ENCODE measurements at places on chromosomes 2 and 18.

- H3K4me1 ChIP-seq, result peaks cover 25% of the 10 kb centered on the region
- H3K27ac ChIP-seq, result no peak overlapping the region
- H3K36me3 ChIP-seq, result no peaks in the 10 kb centered on the region
- H3K4me3 ChIP-seq, result no peak overlapping the region
- DNase-seq, result no peak
Measured at GRCh38 chr2:207847807-207848544, 78.3 kb upstream of the FZD5 start.

GRCh38 chr2:51710222-51710621 lies 678.3 kb upstream of the NRXN1 start:
- no peak overlapping the region for H3K27ac ChIP-seq
- peaks cover 10% of the 10 kb centered on the region for H3K4me1 ChIP-seq
- peaks cover 11% of the 10 kb centered on the region for H3K36me3 ChIP-seq
- no peak overlapping the region for H3K4me3 ChIP-seq
- peak; percentile 57 for DNase-seq

DNA sequence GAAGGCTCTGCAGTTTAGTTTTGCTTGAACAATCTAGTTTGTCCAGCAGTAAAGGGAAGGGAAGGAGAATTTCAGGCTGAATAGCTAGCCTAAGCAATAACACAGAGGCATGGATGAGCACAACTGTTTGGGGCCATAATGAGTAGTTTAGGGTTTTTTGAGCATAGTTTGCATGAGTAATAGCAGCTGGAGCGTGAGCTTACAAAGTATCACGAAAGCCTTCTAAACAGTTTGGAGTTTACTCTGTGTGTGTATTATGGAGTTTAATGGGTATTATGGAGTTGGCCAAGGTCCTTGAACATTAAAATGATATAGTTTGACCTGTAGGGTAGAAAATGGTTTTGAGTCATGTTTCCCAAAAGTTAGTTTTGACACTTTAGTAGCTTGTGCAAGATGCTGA lies 782.3 kb downstream of the ERBB4 start:
- no peaks in the 10 kb centered on the region for H3K27me3 ChIP-seq
- H3K4me3 ChIP-seq, result no peak overlapping the region
- H3K4me1 ChIP-seq, result no peaks in the 10 kb centered on the region
- no peak for DNase-seq

DNA sequence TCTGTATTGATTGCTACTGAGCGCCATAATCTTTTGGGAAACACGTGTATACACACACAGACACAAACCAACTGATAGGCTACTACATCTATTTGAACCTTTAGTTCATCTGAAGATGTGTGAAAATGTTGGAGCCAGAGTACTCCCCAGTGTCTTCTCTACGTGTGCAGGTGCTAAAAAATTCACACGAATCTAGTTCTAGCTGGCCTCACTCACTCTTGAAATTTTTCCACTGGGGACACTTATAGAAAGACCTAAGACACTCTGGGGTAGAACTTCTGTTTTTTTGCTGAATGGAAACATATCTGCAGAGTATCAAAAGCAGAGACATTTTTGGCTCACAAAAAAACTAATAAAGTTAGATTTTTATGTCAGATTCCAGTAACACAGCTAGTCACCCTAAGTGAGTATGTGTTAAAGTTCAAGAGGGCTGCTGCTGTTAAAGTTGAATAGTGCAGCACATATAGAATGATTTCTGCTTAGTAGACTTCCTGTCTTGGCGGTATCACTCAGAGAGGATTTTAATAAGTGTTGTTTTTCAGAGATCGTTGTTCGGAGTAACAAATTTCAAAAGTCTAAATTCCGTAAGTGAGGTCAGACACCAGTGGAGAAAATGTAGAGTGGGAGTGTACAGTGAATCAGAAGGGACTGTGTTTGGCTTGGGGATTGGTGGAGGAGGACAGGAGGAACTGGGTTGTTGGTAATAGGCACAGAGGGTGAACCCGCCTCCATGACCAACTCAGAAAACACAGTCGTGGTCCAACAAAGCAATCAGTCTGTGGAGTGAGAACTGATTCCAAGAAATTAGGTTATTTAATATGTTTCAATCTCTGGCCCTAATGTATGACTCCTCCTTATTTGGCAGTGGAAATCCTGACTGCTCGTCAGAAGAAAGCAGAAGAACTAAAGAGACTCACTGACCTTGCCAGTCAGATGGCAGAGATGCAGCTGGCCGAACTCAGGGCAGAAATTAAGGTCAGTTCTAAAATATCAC lies 43.1 kb downstream of the KCTD18 start:
- peak overlapping the region; percentile 78 for H3K27ac ChIP-seq
- no peaks in the 10 kb centered on the region for H3K27me3 ChIP-seq
- peaks cover 87% of the 10 kb centered on the region for H3K36me3 ChIP-seq

DNA sequence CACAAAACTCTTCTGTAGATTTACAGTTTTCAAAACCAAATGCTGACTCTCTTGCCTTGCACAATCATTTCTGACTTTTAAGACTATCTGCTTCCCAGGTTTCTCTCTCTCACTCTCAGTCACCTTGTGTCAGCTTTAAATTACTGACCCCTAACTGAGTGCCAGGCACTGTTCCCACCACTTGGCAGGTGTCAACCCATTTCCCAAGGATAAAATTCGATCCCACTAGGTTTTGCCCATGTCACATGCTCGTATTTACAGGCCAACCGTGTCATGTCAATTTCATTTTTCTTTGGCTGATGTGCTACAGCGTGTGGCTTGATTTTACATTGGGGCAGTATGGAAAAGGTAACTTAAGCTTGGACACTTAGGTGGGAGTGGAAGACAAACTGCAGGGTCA lies 26.1 kb upstream of the LMAN1 start:
- peaks cover 98% of the 10 kb centered on the region for H3K27me3 ChIP-seq
- H3K4me3 ChIP-seq, result no peak overlapping the region
- no peak for DNase-seq
- peaks cover 38% of the 10 kb centered on the region for H3K4me1 ChIP-seq
- H3K36me3 ChIP-seq, result no peaks in the 10 kb centered on the region
- H3K27ac ChIP-seq, result no peak overlapping the region

GRCh38 chr2:120246546-120247300 lies 5.9 kb upstream of the RALB start:
- H3K36me3 ChIP-seq, result no peaks in the 10 kb centered on the region
- H3K27me3 ChIP-seq, result peaks cover 42% of the 10 kb centered on the region
- H3K27ac ChIP-seq, result no peak overlapping the region
- no peak for DNase-seq
- peaks cover 36% of the 10 kb centered on the region for H3K4me1 ChIP-seq
- H3K4me3 ChIP-seq, result no peak overlapping the region

DNA sequence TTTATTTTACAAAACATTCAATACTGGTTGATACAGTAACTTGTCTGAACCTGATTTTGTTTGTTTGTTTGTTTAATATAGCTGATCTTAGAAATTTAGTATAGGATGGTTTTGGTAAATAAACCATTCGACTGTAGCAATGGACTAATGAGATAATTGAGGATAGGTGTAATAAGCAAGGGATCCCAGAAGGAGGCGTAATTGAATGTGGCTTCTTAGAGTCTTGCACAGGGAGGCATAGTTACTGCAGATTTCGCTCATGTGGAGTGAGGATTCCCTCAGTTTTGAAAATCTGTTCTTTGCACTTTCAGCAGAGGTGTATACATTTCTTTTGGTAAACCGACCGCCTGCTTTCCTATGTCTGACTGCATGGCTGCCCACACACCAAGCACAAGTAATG lies 709.6 kb downstream of the SOCS6 start:
- H3K27ac ChIP-seq, result no peak overlapping the region
- H3K27me3 ChIP-seq, result peaks cover 15% of the 10 kb centered on the region
- no peaks in the 10 kb centered on the region for H3K4me1 ChIP-seq

DNA sequence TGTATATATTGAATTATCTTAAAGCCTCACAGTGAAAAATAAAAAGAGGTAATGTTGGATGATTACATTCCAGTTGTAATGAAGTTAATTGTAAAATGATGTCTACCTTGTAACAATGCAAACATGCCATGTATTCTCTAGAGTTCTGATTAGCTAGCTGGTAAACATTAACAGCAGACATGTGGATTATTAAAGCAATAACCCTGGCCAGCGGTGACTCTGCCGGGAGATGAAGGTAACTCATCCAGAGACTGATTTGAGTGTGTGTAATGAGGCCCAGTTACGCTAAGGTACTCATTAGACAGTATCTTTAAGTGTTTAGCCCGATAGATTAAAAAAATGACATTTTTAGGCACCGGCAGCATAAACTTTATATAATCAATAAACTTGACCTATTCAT lies 79.6 kb upstream of the REV1 start:
- H3K4me1 ChIP-seq, result peaks cover 29% of the 10 kb centered on the region
- H3K27ac ChIP-seq, result no peak overlapping the region
- H3K4me3 ChIP-seq, result no peak overlapping the region

DNA sequence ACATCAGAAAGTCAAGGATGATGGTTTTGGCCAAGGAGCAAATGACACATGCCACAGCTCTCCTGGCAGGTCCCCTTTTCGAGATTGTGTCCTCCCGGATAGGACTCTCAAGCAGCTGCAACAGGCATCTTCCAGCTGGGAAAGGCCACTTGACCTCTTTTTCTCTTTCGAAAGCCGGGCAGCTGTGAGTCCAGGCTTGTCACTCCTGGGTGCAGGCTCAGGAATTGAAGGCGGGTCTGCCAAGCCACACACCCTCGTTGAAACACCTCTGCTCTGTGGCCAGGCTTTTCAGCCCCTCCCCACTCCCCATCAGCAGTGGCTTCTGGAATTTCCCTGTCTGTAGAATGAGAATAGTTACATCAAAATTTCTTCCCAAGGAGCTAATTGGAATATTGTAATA lies 98.0 kb downstream of the CCDC138 start:
- H3K27ac ChIP-seq, result no peak overlapping the region
- no peaks in the 10 kb centered on the region for H3K27me3 ChIP-seq
- DNase-seq, result no peak
- peaks cover 37% of the 10 kb centered on the region for H3K36me3 ChIP-seq

DNA sequence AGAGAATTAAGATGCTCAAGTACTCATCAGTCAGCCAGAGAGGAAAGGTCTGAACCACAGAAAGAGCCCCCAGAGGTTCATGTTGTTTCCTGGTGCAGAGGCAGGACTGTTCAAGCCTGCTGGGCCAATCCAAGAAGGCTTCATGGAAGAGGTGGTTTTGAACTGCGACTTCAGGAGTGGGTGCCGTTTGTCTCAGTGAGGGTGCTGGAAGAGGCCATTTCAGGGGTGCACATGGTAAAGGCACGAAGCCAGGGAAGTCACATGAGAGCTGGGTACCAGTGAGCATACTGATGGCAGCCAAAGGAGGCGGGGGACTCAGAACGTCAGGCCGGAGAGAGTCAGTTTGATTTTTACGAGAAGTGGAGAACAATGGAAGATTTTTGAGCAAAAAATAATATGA lies 55.5 kb downstream of the EMILIN2 start:
- H3K4me3 ChIP-seq, result no peak overlapping the region
- no peak overlapping the region for H3K27ac ChIP-seq
- H3K36me3 ChIP-seq, result no peaks in the 10 kb centered on the region
- peaks cover 7% of the 10 kb centered on the region for H3K27me3 ChIP-seq

DNA sequence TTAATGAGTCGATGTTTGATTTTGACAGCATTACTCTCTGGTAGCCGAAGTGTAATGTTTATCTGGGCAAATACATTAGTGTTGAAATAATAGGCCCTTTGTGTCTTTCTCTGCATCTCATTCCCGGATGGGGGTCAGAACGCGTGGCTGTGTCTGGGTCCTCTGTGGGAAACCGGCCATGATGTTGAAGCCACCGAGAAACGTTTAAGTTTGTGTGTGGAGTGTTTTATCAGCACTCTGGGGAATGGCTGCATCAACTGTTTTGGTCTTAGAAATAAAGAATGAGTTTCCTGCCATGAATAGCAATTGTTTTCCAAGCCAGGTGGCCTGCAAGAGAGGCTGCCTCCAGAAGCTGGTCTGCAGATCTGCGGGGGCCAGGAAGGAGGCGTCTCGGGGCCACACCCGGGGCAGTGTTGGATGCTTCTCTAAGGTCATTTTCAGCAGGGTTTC lies 69.7 kb downstream of the RNF144A start:
- H3K4me1 ChIP-seq, result peaks cover 35% of the 10 kb centered on the region
- no peak overlapping the region for H3K27ac ChIP-seq
- peaks cover 9% of the 10 kb centered on the region for H3K36me3 ChIP-seq

DNA sequence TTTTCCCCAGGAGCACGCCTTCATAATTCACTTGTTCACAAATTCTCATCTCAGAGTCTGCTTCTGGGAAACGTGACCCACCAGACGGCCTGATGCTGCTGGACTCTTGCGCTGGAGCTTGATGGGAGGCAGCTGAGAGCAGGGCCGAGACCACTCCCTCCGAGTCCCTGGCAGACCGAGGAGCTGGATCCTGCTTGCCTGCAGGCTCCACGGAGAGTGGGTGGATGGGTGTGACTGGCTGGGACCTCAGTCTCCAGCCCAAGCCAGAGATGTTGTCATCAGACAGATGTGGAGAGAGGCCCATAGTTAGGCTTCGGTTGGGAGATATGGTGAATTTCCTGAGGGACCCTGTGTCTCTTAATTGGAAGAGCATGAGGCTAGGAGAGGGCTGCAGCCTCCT lies 76.4 kb downstream of the TSN start:
- H3K27ac ChIP-seq, result peak overlapping the region; percentile 48
- DNase-seq, result no peak
- H3K4me1 ChIP-seq, result peaks cover 8% of the 10 kb centered on the region
- peaks cover 2% of the 10 kb centered on the region for H3K36me3 ChIP-seq

- no peaks in the 10 kb centered on the region for H3K36me3 ChIP-seq
- H3K27me3 ChIP-seq, result no peaks in the 10 kb centered on the region
- peaks cover 14% of the 10 kb centered on the region for H3K4me1 ChIP-seq
- H3K27ac ChIP-seq, result no peak overlapping the region
Measured at GRCh38 chr2:141899740-141900139, 231.1 kb downstream of the LRP1B start.

- H3K4me3 ChIP-seq, result no peak overlapping the region
- H3K27me3 ChIP-seq, result no peaks in the 10 kb centered on the region
- no peaks in the 10 kb centered on the region for H3K4me1 ChIP-seq
Measured at GRCh38 chr2:113114224-113114945, 13.0 kb upstream of the IL1RN start.

- H3K36me3 ChIP-seq, result no peaks in the 10 kb centered on the region
- H3K27ac ChIP-seq, result no peak overlapping the region
- peaks cover 15% of the 10 kb centered on the region for H3K4me1 ChIP-seq
- H3K27me3 ChIP-seq, result no peaks in the 10 kb centered on the region
- no peak overlapping the region for H3K4me3 ChIP-seq
Measured at GRCh38 chr2:12750166-12750905, 33.6 kb downstream of the TRIB2 start.

DNA sequence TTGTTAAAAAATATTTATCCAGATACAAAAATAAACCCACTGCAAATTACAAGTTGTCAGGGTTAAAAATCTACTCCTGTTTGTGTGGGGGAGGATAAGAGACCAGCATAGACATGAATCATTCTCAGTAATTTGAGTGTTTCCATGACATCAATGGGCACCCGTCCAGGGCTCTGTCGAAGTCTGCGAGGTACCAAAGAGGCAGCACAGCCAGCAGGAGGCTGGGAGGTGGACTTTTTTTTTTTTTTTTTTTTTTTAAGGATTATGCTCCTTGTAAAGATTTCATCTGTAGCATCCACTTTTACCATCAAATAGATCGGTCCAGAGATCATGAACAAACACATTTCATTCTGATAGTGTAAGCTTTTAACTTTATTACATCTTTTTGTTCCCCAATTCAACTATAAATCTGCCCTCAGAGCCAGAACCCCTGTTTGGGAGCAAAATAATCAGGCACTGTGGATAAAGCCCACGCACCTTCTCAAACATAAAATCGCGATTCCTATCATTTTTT lies 182.0 kb downstream of the TCF4 start:
- H3K4me1 ChIP-seq, result peaks cover 89% of the 10 kb centered on the region
- no peak for DNase-seq
- no peak overlapping the region for H3K4me3 ChIP-seq
- H3K36me3 ChIP-seq, result no peaks in the 10 kb centered on the region
- H3K27ac ChIP-seq, result no peak overlapping the region

GRCh38 chr2:151197184-151198108 lies 64.2 kb downstream of the RBM43 start:
- H3K4me3 ChIP-seq, result no peak overlapping the region
- H3K36me3 ChIP-seq, result 0 out of 2 replicates have a peak, but pooled peaks cover 6% of the 10 kb centered on the region
- no peak overlapping the region for H3K27ac ChIP-seq
- H3K4me1 ChIP-seq, result no peaks in the 10 kb centered on the region
- DNase-seq, result no peak
